Right lung (tissue), 10 donors: ENCODE measurements at places on chromosomes 3 and 15. TPM values are rescaled to one million over a fixed set of nuclear protein-coding genes. Genes with fewer than 3 reads are reported as not detected.

GRCh38 chr15:25435474-25436243 is 3.2 kb downstream of the UBE3A start:
- no peak for DNase-seq

GRCh38 chr3:4547799-4548198 is 54.7 kb downstream of the ITPR1 start:
- DNase-seq = no peak

- DNase-seq = no peak
Observed at GRCh38 chr15:66236806-66237375, 16.7 kb downstream of the MEGF11 start.

- no peak for DNase-seq
Observed at GRCh38 chr15:29102911-29103823, 166.5 kb downstream of the NSMCE3 start.

DNA sequence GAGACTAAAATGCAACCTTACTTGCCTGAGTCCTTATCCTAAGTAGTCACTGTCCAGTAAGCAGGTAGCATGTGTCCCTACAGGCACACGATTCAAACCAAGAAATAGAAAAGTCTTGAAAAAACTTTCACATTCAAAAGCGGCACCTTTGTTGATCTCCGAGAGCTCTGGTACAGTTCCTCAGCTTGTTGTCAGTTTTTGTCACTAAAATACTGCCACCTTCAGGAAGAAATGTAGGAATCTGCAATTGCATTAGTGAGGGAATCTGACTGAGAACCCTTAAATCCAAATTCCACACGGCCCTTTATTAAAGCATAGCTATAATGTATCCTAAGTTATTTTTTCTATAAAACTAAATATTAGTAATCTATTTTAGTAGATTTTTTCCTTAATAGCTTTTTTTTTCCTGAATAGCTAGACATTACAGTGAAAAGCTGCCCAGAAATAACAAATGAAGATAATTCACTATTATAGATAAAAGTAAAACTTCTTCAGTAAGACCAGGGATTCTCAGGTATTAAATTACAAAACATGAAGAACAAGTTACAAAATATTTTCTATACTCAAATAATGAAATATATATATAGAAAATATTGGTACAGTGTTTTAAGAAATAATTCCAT is 44.0 kb downstream of the CCDC54 start:
- peak; percentile 38 for DNase-seq

GRCh38 chr3:34364335-34364734 is 565.9 kb downstream of the PDCD6IP start:
- DNase-seq = no peak

GRCh38 chr15:61489571-61489970 is 260.5 kb upstream of the RORA start:
- no peak for DNase-seq

DNA sequence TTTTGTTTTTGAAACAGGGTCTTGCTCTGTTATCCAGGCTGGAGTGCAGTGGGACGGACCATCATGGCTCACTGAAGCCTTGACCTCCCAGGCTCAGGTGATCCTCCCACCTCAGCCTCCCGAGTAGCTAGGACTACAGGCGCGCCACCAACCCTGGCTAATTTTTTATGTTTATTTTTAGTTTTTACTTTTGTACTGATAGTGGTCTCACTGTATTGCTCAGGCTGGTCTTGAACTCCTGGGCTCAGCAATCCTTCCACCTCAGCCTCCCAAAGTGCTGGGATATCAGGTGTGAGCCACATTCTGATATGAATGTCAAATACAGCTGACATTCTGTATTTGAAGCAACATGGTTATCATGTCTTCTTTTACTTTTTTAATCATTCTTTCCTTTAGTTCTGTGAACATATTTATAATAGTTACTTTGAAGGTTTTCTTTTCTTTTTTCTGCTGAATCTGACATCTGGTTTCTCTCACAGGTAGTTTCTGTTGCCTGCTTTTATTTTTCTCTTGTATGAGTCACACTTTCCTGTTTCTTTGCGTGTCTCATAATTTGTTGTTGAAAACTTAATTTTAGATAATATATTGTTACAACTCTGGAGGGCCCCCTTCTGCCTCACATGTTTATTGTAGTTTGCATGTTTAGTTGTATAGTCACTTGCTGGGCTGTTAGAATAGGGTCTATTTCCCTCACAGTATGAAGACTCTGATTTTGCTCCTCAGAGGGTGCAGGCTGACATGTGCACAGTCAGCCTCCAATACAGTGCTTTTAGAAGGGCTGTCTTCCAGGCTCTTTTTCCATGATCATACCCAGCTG is 8.4 kb upstream of the CNTN4 start:
- no peak for DNase-seq

DNA sequence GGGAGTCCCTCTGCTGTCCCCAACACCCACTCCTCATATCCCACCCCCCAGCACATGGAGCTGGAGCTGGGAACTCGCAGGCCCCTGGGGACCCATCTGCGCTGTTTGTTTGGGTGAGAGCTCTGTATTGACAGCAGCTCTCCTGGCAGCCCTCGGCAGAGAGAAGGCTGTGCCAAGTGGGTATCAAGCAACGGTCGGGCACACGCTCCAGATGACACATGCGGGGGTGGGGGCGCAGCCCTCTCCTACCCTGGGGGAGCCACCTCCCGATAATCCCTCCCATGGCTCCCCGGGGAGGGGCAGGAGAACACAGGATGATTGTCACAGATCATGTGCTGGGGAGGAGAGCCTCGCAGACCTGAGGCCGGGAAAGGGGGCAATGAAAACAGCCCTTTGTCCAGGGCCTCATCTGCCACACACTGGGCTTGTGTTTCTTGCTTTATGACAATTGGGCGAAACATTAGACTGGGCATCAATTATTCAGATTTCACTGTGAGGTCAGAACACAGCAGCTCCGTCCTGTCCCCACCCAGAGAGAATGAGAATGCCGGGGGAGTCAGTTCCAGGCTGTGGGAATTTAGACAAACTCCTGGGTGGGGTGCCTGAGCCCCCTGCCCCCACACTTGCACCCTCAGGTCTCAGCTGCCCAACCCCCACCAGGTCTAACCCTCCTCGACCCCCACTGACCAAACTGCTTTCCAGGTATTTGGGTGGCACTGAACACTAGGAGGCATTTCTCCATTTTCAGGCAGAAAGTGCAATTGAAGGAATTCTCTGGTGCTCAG is 46.4 kb upstream of the KLF13 start:
- no peak for DNase-seq

GRCh38 chr3:65552434-65552833 is 486.3 kb downstream of the MAGI1 start:
- no peak for DNase-seq

GRCh38 chr15:62981071-62981470 is 61.5 kb upstream of the TPM1 start:
- DNase-seq = no peak

Gene TM4SF1
- 135 TPM for polyA plus RNA-seq

Gene HIGD2B
- not detected for polyA plus RNA-seq

Gene LRRFIP2
- polyA plus RNA-seq = 61.4 TPM

Gene CLDN11
- polyA plus RNA-seq = 8.3 TPM

Gene EOGT
- 43.2 TPM for polyA plus RNA-seq

Gene MAP3K13
- polyA plus RNA-seq = 36.5 TPM
